ENCODE measurements at places on chromosomes 5 and 9. TPM values are rescaled to one million over a fixed set of nuclear protein-coding genes. Genes with fewer than 3 reads are reported as not detected.

- H3K4me1 ChIP-seq = no peaks in the 10 kb centered on the region
- H3K36me3 ChIP-seq = no peaks in the 10 kb centered on the region
- no peaks in the 10 kb centered on the region for H3K27me3 ChIP-seq
- H3K27ac ChIP-seq = no peak overlapping the region
- no peak for DNase-seq
- H3K4me3 ChIP-seq = no peak overlapping the region
Measured at GRCh38 chr5:167897371-167897770, 394.1 kb upstream of the WWC1 start.

GFPT2 gene
- total RNA-seq = 25.4 TPM

DNA sequence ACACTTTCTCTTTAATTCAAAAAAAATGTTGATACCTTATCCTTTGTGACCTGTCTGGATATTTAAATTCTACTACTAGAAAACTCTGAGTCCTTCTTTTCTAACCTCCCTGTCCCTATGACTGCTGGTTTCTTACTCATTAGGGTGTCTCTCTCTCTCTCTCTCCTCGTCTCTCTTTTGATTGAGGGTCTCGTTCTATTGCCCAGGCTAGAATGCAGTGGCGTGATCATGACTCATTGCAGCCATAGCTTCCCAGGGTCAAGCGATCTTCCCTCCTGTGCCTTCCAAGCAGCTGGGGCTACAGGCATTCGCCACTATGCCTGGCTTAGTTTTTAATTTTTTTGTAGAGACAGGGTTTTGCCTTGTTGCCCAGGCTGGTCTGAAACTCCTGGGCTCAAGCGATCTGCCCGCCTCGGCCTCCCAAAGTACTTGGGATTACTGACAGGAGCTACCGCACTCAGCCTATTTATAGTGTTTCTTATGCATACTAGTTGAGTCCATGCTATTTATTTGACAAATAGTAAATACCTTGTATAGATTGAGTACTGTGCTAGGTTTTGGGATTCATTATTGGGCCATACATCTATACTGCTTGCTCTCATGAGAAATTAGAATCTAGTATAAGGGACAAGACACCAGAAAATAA lies 61.9 kb downstream of the NSD1 start:
- H3K4me1 ChIP-seq = no peaks in the 10 kb centered on the region
- no peaks in the 10 kb centered on the region for H3K27me3 ChIP-seq
- peaks cover 31% of the 10 kb centered on the region for H3K36me3 ChIP-seq
- no peak overlapping the region for H3K27ac ChIP-seq

GRCh38 chr9:93126151-93126781 lies 7.8 kb downstream of the NINJ1 start:
- no peak overlapping the region for H3K4me3 ChIP-seq
- DNase-seq = no peak

GRCh38 chr9:127014216-127014909 lies 99.8 kb downstream of the RALGPS1 start:
- no peak for DNase-seq
- H3K27ac ChIP-seq = no peak overlapping the region
- no peak overlapping the region for H3K4me3 ChIP-seq
- no peaks in the 10 kb centered on the region for H3K27me3 ChIP-seq
- no peaks in the 10 kb centered on the region for H3K36me3 ChIP-seq

- no peak for DNase-seq
- no peaks in the 10 kb centered on the region for H3K36me3 ChIP-seq
- no peaks in the 10 kb centered on the region for H3K4me1 ChIP-seq
- no peak overlapping the region for H3K4me3 ChIP-seq
- H3K27ac ChIP-seq = no peak overlapping the region
Measured at GRCh38 chr9:4020038-4020754, 279.7 kb downstream of the GLIS3 start.

DNA sequence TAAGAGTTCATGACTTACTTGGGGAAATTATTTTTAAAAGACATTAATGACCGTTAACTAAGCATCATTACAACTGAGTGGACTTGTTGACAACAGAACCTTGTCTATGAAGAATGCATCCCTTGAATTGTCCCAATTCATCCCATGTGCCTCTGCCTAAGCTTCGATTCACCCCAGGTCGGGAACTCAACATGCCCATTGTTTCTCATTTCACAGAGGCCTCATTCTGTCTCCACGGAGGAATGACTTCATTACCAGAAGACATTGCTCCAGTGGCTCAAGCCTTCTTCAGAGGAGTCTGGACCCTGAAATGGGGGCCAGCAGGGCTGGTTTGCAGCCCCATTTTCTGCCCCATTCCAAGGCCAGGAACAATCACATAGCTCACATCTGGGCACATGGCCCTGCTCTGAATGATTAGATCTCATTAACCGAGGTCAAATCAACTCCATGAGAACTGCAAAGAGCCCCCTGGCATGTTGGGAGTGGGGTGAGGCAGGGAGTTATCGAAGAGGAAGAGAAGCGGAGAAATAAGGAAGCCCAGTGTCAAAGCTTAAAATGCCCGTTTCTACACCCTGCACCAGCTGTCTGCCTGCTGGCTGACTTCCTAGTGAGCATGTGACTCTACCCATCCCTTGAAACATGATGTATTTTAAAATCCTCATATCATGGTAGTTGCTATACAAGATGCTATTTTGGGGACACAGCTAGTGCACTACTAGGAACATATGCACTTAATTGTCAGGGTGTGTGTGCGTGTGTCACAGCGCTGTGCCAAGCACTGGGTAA lies 137.3 kb downstream of the LHFPL2 start:
- H3K4me1 ChIP-seq = no peaks in the 10 kb centered on the region
- no peaks in the 10 kb centered on the region for H3K36me3 ChIP-seq
- peak overlapping the region; percentile 67 for H3K27ac ChIP-seq
- DNase-seq = no peak
- H3K27me3 ChIP-seq = no peaks in the 10 kb centered on the region
- no peak overlapping the region for H3K4me3 ChIP-seq

GRCh38 chr9:119739476-119739875 lies 370.2 kb upstream of the BRINP1 start:
- H3K36me3 ChIP-seq = no peaks in the 10 kb centered on the region
- no peak overlapping the region for H3K4me3 ChIP-seq
- no peaks in the 10 kb centered on the region for H3K4me1 ChIP-seq
- no peaks in the 10 kb centered on the region for H3K27me3 ChIP-seq
- no peak overlapping the region for H3K27ac ChIP-seq

DNA sequence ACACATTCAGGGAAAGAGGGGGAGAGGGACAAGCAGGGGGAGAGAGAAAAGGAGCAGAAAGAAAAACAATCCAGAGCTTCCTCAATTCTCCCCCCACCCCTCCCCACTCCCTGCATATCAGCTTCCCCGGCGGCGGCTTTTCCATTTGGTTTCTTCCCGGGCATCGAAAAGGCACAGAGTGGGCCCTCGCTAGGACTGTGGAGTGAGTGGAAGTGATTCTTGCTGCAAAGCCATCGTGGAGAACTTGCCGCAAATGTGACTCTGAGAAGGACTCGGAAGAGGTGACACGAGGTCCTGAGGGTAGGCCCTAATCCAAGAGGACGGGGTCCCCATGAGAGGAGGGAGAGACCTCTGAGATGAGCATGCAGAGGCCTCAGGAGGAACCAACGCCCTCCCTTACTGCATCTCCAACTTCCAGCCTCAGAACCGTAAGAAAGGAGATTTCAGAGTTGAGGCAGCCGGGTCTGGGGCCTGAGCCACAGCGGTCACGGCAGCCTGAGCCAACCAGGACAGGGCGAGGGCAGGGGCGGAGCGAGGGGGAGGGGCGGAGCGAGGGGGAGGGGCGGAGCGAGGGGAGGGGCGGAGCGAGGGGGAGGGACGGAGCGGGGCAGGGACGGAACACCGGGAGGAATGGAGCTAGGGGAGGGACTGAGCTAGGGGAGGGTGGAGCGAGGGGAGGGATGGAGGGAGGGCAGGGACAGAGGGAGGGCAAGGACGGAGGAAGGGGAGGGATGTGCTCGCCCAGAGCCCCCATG lies 21.2 kb upstream of the SARDH start:
- no peaks in the 10 kb centered on the region for H3K27me3 ChIP-seq
- no peak overlapping the region for H3K4me3 ChIP-seq
- DNase-seq = no peak
- H3K4me1 ChIP-seq = no peaks in the 10 kb centered on the region

GRCh38 chr9:93477397-93477796 lies 24.0 kb upstream of the FAM120AOS start:
- no peak for DNase-seq
- peaks cover 7% of the 10 kb centered on the region for H3K36me3 ChIP-seq
- no peak overlapping the region for H3K4me3 ChIP-seq
- no peaks in the 10 kb centered on the region for H3K4me1 ChIP-seq
- no peak overlapping the region for H3K27ac ChIP-seq
- H3K27me3 ChIP-seq = no peaks in the 10 kb centered on the region

HMMR gene
- 2.0 TPM for total RNA-seq

ADAM19 gene
- total RNA-seq = 49.5 TPM

SHISAL2B gene
- not detected for total RNA-seq

OLFML2A gene
- total RNA-seq = 53.2 TPM

GABRA6 gene
- not detected for total RNA-seq

- no peak overlapping the region for H3K4me3 ChIP-seq
- no peak overlapping the region for H3K27ac ChIP-seq
- no peaks in the 10 kb centered on the region for H3K36me3 ChIP-seq
- no peaks in the 10 kb centered on the region for H3K4me1 ChIP-seq
- peaks cover 4% of the 10 kb centered on the region for H3K27me3 ChIP-seq
Measured at GRCh38 chr5:7848296-7848695, 2.6 kb downstream of the CFAP90 start.

- H3K4me3 ChIP-seq = no peak overlapping the region
- no peaks in the 10 kb centered on the region for H3K4me1 ChIP-seq
- no peak overlapping the region for H3K27ac ChIP-seq
- H3K36me3 ChIP-seq = no peaks in the 10 kb centered on the region
Measured at GRCh38 chr9:9893837-9894236, 719.0 kb downstream of the PTPRD start.

GRCh38 chr9:94869415-94869843 lies 142.9 kb downstream of the AOPEP start:
- no peaks in the 10 kb centered on the region for H3K36me3 ChIP-seq
- no peaks in the 10 kb centered on the region for H3K27me3 ChIP-seq
- DNase-seq = no peak
- peak overlapping the region; percentile 79 for H3K27ac ChIP-seq
- H3K4me1 ChIP-seq = peaks cover 90% of the 10 kb centered on the region

- DNase-seq = no peak
- H3K36me3 ChIP-seq = no peaks in the 10 kb centered on the region
- no peaks in the 10 kb centered on the region for H3K4me1 ChIP-seq
- H3K4me3 ChIP-seq = no peak overlapping the region
- H3K27me3 ChIP-seq = no peaks in the 10 kb centered on the region
Measured at GRCh38 chr9:104448036-104448435, 56.0 kb upstream of the OR13F1 start.

DNA sequence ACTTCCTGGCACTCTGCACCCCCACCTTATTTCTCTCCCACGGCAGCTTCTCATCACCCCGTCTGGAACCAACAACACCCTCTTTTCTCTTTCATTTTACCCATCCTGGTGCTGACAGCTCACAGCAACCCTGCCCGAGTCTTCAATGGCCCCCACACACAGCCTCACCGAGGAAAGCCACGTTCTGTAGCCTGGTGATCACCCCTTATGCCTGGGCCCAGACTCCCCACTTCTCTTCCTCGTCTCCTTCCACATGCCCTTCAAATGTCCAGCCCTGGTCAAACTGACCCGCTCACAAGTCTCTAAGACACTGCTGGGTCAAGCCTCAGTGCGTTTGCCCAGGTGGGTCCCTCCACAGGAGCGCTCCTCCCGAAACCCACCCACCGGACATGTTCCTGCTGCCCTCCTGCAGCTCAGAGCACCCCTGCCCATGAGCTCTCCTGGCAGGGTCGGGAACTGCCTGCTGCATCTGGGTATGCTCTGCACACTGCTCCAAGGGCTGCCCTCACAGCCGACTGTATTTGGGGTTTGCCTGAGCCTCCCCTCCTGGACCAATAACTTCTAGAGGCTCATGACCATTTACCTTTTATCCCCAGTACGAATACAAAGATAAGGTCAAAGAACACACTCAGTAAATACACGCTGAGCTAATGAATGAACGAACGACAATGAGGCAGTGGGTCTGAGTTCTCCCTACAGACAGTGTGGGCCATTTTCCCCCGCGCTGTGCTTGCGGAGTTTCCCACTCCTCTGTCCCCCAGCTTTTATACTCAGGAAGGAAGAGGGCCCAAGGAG lies 154.7 kb upstream of the PHYKPL start:
- H3K4me1 ChIP-seq = peaks cover 9% of the 10 kb centered on the region
- H3K27ac ChIP-seq = no peak overlapping the region
- no peaks in the 10 kb centered on the region for H3K27me3 ChIP-seq
- H3K36me3 ChIP-seq = no peaks in the 10 kb centered on the region
- no peak for DNase-seq

DNA sequence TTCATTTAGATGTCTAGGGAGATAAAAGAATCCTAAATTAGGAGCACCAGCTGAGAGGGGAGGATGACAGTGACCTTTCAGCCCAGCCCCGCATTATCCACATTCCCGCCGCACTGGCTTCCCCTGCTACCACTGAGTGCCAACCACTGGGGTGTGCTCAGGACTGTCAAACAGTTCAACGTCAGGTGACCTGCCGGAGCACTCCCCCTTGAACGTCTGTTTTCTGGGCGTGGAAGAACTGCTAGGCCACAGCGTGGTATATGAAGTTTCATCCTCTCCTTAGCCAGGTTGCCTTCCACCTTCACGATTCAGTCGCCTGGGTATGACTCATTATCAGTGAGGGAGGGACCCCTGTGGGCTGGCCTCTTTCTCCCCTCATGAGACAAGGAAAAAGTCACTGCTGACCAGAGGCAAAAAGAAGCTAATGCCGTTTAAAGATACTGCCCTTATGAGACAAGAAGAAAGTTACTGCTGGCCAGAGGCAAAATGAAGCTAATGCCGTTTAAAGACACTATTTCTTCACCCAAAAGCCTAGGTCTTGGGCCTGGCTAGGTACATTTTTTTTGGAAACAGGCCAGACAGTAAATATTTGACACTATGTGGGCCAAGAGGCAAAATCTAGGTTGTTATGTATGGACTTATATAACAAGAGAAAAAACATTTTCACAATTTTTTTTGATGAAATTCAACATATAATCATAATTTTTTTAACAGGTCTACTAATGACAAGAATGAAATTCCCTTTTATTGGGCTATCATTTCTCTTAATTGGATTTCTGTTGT lies 4.6 kb downstream of the NMRK1 start:
- H3K4me1 ChIP-seq = no peaks in the 10 kb centered on the region
- H3K27ac ChIP-seq = peak overlapping the region; percentile 50
- no peaks in the 10 kb centered on the region for H3K27me3 ChIP-seq
- H3K4me3 ChIP-seq = no peak overlapping the region

GRCh38 chr5:180020176-180020575 lies 51.4 kb downstream of the RNF130 start:
- no peak overlapping the region for H3K27ac ChIP-seq
- H3K4me1 ChIP-seq = no peaks in the 10 kb centered on the region
- no peak for DNase-seq

GRCh38 chr5:122705851-122706250 lies 69.0 kb upstream of the SNX2 start:
- no peaks in the 10 kb centered on the region for H3K36me3 ChIP-seq
- no peak overlapping the region for H3K4me3 ChIP-seq
- no peaks in the 10 kb centered on the region for H3K4me1 ChIP-seq
- no peaks in the 10 kb centered on the region for H3K27me3 ChIP-seq
- no peak for DNase-seq

DNA sequence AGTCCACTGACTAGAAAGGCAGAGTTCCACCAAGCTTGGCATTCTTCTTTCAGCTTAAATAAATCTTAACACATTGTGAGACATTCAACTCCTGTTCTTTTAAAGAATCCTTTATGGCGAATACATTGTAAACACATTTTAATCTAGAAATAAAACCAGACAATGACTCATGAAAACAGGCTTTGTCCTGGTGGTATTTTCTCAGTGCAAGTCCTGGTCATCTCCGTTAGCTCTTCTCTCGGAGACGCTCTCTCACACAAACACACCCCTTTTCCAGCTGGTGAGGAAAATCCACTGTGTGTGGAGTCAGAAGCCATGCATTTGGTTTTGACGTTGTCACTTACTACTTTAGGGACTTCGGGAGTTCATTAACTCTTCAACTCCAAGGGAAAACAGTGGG lies 140.4 kb downstream of the AUH start:
- peak overlapping the region; percentile 49 for H3K27ac ChIP-seq
- H3K4me3 ChIP-seq = no peak overlapping the region
- no peaks in the 10 kb centered on the region for H3K27me3 ChIP-seq
- H3K36me3 ChIP-seq = peaks cover 26% of the 10 kb centered on the region
